Fibroblast of pulmonary artery (primary cell): ENCODE measurements at places on chromosomes 1 and 21.
A peak's percentile ranks its signal among the peaks of the same experiment; 100 is the strongest.

- DNase-seq = peak; percentile 38
These were observed 22.9 kb upstream of the EPS8L3 start for GRCh38 chr1:109786531-109787021.

- DNase-seq = no peak
These were observed 35.9 kb downstream of the POFUT2 start for GRCh38 chr21:45251635-45252447.

DNA sequence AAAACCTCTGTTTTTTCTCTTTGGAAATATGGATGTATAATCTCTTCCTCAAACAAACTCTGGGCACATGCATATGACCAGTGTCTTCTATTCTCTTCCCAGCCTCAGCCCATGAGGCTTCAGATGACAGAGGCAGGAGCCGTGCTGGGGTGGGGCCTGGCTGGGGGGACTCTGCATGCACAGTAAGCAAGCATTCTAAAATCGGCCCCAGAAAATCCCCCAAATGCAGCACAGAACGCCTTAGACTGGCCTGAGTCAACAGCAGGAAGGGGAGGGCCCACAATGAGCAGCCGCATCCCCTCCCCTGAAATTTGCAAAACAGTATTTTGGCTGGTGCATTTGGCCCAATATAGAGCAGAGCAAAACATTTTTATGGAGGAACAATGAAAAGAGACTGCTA is 47.8 kb downstream of the ITPKB start:
- DNase-seq = no peak

- no peak for DNase-seq
These were observed 11.2 kb downstream of the MYOC start for GRCh38 chr1:171641076-171641864.

DNA sequence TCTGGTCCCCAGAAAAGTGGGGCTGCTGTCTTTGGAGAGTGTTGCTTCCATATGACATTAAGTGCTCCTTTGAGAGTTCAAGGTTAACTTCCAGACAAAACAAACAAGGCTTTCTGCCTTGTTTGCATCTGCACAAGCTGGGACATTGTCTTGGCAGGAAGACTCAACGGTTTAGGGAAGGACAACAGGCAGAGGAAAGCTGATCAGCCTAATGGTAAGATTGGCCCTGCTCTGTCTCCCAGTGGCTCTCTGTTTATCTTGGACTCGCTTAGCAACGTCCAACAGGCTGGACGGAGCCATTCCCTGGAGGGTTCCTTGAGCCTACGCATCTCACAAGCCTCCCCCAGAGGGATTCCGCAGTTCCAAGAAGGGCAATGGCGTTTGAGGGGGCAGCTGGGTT is 62.2 kb upstream of the SLC44A3 start:
- peak; percentile 87 for DNase-seq

DNA sequence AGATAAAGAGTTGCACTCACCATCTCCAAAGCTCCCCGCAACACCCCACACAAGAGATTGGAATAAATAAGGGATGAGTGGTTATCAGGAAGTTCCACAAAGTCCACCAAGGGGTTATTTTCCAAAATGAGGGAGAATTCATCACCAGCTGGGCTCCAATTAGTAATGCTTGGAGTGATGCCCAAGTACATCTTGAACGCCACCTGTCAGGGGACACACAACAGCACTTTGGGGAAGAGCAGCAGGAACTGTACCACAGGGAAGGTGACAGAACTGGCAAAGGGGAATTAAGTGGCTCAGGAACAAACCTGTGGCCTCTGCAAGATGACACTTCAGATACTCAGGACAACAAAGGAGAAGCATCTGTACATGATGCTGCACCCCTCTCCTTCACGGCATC is 11.5 kb downstream of the TRAPPC3 start:
- no peak for DNase-seq

- DNase-seq = peak; percentile 79
These were observed 5.1 kb upstream of the CTSK start for GRCh38 chr1:150813028-150813707.

DNA sequence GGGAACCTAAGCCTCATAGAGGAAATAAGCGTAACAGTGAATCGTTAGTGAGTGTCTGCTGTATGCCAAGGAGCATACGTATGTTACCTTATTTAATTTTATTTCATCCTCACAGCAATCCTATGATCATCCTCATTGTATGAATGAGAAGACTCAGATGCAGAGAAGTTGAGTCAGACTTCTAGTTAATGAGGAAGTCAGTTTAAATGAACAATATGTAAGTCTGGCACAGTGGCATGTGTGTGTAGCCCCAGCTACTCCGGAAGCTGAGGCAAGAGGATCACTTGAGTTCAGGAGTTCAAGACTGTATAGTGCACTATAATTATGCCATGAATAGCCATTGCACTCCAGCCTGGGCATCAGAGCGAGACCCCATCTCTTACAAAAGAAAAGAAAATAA is 148.0 kb downstream of the ZZZ3 start:
- no peak for DNase-seq

DNA sequence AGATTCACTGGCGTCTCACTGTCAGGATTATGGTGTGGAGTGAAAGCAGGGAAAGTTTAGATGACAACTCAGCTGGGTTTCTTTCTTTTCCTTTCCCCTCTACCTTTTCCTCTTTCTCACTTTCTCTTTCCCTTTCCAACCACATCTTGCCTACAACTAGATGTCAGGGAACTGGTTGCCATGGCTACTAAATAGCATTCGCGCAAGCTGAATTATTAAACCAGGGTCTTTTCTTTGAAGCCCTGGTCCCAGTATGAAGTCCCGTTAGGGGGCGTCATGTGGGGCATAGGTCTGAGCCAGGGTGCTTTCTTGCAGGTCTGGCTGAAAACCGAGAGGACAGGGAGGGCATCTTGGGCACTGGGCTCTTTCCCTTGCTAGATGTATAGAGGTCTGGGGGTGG is 168.4 kb upstream of the CACNA1E start:
- DNase-seq = no peak

GRCh38 chr1:45687014-45687753 is 797 bp upstream of the TMEM69 start:
- DNase-seq = peak; percentile 99

DNA sequence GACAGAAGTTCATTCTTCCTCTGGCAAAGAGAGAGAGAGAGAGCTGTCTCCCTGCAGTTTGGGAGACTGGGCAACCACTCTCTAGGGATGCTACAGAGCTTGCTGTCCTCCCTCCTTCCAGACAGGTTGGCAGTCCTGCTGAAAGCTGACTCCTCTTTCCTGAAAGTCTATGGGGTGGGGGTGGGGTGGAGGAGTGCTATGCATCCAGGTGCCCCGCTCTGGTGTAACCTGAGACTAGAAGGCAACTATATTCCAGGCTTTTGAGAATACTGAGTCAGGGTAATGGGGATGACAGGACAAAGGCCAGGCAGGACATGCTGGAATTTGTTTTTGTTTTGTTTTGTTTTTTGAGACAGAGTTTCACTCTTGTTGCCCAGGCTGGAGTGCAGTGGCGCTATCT is 55.4 kb downstream of the OPTC start:
- no peak for DNase-seq

DNA sequence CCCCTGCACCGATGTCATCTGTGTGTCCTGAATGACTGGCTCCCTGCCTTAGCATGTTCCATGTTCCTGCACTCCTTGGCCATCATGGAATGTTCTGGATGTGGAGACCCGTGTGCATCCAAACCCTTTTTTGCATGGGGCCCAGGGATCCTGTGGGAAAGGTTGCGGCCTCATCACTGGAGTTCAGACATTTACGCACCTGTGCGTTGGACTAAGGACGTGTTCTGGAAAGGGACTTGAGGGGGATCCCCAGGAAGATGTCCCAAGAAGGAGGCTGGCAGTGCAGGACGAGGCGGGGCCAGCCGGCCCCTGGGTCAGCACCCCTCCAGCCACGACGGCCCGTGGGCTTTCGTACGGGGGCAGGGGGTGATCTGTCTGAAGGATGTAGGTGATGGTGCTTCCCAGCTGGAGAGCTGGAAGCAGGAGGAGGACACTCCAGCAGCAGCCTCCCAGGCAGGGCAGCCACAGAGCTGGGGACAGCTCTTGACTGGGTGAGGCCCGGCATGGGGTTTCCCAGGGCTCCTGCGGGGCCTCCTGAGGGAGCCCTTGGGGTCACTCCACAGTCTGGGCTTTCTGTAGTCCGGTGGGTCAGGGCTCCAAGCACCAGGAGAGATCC is 67.2 kb downstream of the SCCPDH start:
- no peak for DNase-seq

- no peak for DNase-seq
These were observed 631.0 kb downstream of the MRPL39 start for GRCh38 chr21:24976238-24976637.

DNA sequence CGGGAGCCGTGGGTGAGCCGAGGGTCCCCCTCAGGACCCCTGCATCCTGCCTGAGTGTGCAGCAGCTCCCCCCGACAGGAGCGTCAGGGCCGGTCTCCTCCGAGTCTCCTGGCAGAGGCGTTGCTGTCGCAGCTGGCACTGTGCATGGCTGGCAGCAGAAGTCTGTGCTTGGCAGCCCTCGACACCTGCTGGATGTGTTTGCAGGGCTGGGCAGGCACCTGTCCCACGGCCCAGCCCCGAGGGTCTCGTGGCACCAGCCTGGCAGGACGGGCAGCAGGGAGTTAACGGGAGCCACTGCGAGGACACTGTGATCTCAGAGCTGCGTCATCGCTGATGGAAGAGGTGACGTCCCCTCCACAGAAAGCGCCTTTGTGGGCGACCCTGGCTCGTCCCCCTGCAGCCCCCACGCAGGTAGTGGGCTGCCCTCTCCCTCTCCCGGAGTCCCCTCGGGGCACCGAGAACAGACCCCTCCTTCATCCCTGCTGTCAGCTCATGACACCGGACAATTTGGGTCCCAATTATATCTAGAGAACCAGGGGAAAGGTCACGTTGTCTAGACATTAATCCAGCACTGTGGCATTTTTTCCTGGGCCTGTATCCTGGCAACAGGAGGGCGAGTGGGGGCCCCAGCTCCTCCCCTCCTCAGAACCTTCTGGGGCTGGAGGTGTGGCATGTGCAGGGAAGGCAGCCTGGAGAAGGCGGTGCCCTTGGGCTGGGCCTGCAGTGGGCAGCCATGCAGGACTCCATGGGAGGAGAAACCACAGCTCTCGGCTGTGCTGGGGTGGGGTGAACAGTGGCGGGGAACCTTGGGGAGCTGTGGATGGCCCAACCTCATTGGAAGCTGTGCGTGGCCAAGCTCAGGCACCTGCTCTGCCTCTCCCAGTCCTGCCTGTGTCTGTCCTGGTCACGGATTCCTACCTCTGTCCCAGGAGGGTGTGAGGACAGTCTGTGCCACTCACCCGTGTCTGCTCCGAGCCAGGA is 15.4 kb downstream of the COL18A1 start:
- DNase-seq = no peak

- DNase-seq = no peak
These were observed 75.1 kb downstream of the SKI start for GRCh38 chr1:2303016-2303775.

DNA sequence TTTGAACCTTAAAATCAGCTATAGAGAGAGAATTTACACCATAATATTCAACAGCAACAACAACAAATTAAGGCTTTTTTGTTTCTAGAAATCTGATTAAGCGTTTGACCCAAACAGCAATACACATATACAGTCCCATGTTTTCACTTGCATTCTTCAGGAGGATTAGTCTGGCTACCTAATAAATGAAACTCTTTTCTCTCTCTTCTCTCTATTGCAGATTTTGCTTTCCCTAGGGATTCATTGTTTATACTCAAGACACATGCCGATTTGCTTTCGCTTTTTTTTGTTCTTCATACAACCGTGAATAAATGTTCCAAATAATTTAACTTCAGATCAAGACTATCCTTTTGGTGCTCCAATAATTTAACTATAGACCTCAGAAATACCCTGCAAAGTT is 162.4 kb upstream of the PTBP2 start:
- DNase-seq = peak; percentile 16

- no peak for DNase-seq
These were observed 203.9 kb downstream of the TOMM20 start for GRCh38 chr1:234924450-234925355.

DNA sequence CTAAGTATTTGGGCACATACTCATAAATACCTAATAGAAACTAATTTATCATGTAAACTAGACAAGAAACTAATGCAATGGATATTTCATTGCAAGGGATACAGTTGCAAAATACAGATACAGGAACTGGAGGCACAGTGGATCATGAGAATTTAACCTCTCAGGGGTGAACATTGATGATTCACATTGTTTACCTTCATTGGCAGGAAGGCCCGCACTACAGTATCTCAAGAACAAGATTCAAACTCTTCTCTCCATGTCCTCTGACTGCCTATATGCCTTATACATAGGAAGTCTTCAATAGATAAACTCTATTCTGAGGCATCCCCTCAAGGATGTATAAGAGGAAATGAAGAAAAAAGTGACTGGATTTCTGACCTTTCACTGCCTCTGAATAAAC is 18.4 kb upstream of the PTBP2 start:
- peak; percentile 39 for DNase-seq

GRCh38 chr1:218349348-218350034 is 4.4 kb downstream of the TGFB2 start:
- peak; percentile 24 for DNase-seq

DNA sequence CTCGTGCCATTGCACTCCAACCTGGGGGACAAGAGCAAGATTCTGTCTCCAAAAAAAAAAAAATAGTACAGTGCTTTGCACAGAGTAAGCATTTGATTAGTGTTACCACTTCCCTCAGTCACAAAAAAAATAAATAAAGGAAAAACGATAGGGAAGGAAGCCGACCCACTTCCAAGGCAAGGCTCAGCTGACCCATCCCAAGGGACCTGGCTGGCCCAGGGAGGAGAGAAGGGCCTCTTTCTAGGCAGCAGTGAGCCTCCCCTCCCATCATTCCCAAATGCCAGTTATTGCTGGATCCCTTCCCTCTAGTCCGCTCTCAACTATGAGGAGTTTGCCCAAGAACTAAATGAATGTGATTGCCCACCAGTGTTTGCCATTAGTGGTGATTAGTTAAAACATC is 77.8 kb downstream of the TMEM53 start:
- no peak for DNase-seq

DNA sequence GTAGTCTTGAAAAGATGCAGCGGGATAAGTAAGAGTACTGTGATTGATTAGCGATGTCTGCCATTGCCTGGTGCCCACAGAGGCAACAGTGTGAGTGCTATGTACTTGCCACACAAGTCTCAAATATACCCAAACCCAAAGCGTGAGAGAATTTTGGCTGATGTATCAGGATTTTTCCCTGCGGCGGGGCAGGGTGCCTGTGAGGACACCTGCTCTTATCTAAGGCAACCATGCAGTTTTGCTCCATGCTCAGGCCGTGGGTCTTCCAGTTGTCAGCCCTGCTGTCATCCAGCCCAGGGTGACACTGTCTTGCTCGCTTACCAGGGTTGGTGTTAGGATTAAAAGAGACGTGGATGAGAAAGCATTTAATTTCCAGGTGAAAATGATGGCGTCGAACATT is 202.7 kb downstream of the PTPRU start:
- DNase-seq = no peak
